ENCODE measurements at places on chromosomes 4 and X.

- no peak for DNase-seq
Observed at GRCh38 chr4:137739391-137739790, 207.1 kb upstream of the PCDH18 start.

DNA sequence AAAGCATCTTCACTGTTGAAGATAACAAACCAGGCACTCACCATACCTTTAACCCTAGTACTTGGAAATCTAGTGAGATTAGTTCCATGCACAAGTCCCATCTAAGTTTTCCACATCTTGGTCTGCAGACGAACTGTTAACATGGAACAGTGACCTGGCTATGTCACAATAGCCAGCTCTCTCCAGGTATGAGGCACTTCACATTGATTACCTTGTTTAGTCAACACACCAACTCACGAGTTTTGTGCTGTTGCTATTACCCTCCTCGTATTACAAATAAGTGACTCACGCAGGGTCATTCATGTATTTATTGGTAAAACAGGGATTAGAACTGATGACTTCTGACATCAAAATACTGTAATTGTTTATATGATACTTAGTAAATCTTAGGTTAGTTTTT lies 36.4 kb upstream of the FRAS1 start:
- DNase-seq = no peak

DNA sequence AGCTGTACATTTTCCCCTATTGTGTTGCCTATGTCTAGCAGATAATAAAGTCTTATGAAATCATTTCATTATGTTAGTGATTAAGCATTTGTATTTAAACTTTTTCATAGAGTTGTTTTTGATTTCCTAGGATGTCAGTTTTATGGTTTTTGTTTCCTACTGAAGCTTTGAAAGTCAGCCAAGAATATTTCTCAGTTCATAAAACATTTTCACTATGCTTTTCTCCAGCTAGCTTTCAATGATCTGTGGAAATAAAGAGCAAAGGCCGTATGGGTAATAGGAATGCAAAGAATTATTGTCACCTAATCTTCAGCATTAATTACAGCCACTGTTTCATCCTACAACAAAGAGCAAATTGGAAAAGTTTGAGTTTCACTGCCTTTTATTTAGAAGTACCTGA lies 145.7 kb upstream of the NUDT6 start:
- no peak for DNase-seq

- no peak for DNase-seq
Observed at GRCh38 chr4:106287353-106287969, 28.5 kb downstream of the TBCK start.

DNA sequence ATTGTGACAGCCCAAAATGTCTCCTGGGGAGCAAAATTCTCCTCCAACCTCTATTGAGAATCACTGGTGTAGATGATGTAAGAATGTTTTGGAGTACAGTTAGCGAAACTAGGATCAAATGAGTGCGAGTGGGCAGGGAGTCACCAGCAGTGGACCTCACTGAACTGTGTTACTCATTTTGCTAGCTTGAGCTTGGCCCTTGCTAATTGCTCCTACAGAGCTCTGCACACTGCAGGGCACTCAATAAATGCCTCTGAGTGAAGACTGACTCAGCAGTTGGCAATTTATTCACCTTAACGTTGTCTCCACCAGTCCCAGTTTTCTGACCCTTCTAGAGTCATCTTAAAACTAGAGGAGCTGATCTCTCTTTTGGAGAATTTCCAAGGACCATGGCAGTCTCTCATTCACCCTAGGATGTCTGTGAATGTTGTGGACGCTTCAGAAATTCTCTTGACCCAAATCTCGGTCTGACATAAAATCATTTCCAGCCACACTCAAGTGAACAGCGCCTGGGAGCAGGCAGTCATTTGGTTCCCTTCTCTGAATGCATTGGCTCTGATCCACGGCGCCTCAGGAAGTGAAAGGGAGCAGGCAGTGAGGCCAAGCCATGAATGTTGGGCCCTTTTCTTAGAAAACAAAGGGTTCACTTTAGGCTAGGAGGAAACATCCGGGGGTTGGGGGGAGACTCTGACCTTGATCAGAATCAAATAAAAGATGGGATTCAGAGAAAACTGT lies 148.1 kb downstream of the NWD2 start:
- no peak for DNase-seq

- DNase-seq = no peak
Observed at GRCh38 chr4:139890816-139891215, 225.2 kb downstream of the MGST2 start.

DNA sequence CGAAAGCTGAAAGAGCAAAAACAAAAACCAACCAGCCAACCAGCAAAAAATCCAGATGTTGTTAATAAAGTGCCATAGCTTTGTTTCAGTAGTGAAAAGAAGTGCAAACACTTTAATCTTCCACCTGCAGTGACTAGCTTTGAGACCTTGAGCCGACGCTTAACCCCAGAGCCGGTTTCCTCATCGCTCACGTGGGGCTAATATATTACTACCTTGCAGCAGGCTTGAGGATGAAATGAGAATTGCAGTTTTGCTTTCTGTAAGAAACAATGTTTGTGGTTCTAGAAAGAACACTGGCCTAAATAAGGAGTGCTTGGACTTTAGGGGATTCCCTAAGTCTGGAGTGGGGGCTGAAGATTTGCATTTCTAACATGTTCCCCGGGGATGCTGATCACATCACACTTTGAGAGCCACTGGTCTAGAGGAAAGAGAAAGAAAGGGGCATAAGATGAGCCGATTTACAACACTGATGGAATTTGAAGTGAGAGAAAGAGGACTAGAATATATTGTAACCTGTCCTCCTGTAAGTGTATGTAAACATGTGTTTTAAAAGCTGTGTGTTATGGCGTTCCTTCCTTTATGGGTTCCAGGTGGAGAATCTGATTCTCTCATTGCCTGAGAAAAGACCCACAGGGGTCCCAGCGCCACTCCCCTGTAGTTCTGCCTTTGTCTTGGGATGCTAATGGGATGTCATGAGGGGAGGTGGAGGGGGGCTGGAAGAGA lies 1.4 kb downstream of the FGF2 start:
- no peak for DNase-seq

DNA sequence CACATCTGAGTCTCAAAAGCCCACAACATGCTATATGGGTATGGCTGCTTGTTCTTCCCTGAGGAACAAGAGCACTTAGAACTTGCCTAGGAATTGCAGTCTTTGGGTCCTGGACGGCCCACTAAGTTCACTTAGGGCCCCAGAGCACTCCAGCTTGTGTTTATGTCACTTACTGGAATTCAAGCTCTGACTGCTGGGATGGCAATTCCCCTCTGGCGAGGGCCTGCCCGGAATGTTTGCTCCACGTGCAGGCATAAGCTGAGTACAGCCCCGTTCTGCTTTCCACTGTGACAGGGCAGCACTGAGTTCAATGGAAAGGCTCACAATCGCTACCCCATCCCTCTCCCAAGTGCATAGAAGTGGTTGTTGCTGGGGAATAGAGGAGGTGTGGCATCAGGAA lies 25.9 kb upstream of the RASSF6 start:
- no peak for DNase-seq

DNA sequence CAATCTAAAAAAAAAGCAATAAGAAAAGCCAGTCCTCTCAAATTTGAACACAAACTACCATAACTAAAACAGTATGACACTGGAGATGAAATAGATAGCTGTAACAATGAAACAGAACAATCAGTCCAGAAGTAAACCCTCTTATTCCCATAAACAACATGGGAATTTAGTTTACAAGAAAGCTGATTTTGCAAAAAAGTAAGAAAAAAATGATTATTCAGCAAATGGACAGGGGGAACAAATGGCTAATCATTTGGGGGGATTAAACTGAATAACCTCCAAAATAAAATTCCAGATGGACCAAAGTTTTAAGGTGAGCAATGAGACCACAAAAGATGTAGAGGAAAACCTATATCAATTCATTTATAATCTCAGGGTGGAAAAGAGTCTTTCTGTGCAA lies 16.1 kb upstream of the SASH3 start:
- DNase-seq = no peak

DNA sequence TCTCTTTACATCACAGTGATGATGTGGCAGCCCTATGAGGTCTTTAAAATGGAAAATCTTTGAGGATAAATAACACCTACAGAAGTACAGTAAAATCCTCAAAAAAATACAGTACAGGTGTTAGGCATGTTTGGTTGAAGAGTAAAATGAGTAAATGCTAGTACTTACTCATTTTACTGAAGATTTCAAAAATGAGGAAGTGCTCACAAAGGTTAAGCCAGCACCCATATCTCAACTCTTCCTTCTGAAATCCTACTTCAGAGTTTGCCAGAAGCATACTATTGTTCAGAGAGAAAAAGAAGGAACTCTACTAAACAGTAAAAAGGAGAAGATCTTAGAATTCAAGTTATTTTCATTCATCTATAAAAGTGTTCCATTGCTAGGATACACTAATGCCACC lies 130.9 kb downstream of the CBR4 start:
- no peak for DNase-seq
